ENCODE measurements at places on chromosomes 4 and X.

DNA sequence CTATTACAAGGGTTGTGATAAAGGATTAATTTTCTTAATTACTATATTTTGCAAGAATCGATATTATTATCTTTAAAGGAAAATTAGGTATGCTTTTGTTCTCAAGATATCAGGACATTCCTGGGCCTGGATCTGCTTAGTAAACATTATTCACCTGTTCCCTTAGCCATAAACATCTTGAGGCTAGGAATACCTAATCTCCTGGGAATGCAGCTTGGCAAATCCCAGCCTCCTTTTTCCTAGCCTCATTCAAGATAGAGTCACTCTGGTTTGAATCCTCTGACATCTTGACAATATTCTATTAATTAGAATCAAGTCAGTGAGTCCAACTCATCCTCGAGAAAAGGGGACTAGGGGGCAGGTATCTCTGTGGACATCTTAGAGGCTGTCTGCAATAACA, 327.1 kb downstream of the STIM2 start:
- no peaks in the 10 kb centered on the region for H3K4me1 ChIP-seq
- no peak overlapping the region for H3K27ac ChIP-seq
- H3K4me3 ChIP-seq: no peak overlapping the region
- no peaks in the 10 kb centered on the region for H3K27me3 ChIP-seq
- no peaks in the 10 kb centered on the region for H3K36me3 ChIP-seq

GRCh38 chr4:47213971-47214370, 182.6 kb downstream of the GABRB1 start:
- no peaks in the 10 kb centered on the region for H3K36me3 ChIP-seq
- H3K4me1 ChIP-seq: no peaks in the 10 kb centered on the region
- no peak overlapping the region for H3K27ac ChIP-seq
- no peak for DNase-seq
- H3K27me3 ChIP-seq: no peaks in the 10 kb centered on the region

GRCh38 chr4:152784490-152785350, 5.0 kb downstream of the ARFIP1 start:
- peaks cover 10% of the 10 kb centered on the region for H3K4me1 ChIP-seq
- no peak overlapping the region for H3K27ac ChIP-seq
- H3K27me3 ChIP-seq: no peaks in the 10 kb centered on the region
- H3K4me3 ChIP-seq: no peak overlapping the region
- DNase-seq: no peak
- no peaks in the 10 kb centered on the region for H3K36me3 ChIP-seq

DNA sequence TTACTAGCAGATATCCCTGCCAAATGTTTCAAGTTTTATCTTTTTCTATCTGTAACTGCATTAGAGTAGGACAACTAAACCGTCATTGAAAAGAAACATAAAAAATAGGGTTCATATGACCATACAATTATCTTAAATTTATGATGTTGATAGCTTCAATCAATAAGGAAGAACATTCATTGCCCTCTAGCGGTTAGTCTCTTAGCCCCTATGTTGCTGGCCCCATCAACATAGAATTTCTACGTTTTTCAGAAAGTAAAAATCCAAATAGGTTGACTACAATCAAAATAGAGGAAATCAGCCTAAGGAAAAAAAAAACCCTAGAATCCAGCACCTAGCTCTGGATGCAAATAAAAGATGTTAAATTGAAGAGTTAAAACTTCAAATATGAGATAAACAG, 225.1 kb upstream of the ITM2A start:
- no peak overlapping the region for H3K4me3 ChIP-seq
- no peaks in the 10 kb centered on the region for H3K36me3 ChIP-seq
- H3K4me1 ChIP-seq: no peaks in the 10 kb centered on the region
- no peak for DNase-seq
- H3K27me3 ChIP-seq: no peaks in the 10 kb centered on the region
- H3K27ac ChIP-seq: no peak overlapping the region

GRCh38 chrX:53449632-53450031, 15.5 kb upstream of the HSD17B10 start:
- no peaks in the 10 kb centered on the region for H3K36me3 ChIP-seq
- no peak overlapping the region for H3K4me3 ChIP-seq
- H3K27me3 ChIP-seq: no peaks in the 10 kb centered on the region
- no peaks in the 10 kb centered on the region for H3K4me1 ChIP-seq
- DNase-seq: no peak

GRCh38 chr4:15375667-15376066, 52.2 kb upstream of the C1QTNF7 start:
- no peaks in the 10 kb centered on the region for H3K36me3 ChIP-seq
- peak; percentile 17 for DNase-seq
- no peaks in the 10 kb centered on the region for H3K27me3 ChIP-seq
- no peak overlapping the region for H3K4me3 ChIP-seq
- peak overlapping the region; percentile 27 for H3K27ac ChIP-seq

DNA sequence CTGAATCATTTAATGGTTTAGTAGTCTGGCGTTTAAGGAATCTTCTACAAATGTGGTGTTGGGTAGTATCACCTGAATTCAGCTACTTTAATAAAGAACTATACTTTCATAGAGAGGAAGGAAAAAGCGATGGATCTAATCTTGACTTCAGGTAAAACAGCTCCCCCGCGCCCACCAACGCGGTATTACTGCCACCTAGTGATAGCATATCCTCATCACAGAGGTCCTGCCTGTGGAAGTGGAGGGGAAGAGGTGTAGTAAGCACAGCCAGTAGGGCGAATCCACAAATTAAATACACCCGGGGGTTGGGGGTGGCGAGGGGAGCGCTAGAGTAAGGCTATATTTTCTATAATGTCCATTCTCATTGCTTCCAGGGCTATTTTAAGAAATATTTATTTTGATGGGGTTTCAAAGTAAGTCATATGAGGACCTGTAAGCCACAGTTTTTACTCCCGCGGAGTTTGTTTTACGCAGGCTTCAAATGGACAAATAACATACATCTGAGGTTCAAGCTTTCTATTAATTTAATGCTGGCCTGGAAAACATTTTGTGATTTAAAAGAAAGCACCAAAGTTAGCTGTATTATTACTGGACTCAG, 8.3 kb upstream of the DAPP1 start:
- no peak overlapping the region for H3K27ac ChIP-seq

DNA sequence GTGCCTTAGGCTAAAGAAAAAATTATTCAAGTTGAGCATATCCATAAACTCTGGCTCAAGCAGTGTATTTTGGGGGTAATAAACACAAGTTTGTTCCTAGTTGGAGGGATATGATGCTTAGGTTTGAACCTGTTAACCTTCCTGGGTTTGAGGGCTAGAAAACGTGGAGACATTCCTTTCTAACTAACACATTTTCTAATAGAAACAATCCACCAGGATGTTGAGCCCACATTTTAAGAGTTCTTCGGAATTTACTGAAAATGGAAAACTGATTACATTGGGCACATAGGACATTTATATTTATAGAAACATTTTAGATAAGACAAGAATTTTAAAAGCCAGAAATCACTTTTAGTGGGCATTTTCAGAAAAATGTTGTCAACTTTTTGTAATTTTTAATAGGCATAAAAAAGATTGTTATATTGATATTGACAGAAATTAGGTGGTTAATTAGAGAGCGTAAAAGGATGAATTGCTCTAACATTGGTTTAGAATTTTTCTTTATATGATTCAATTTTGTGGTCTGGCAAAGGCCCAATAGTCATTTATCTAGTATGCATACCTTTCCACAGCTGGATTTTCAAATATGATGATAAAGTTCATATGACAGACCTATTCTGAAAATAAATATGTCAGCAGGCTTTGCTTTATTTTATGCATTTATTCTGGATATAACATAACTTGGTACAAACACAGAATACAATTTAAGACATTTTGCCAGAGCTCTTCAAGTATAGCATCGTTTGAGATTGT, 49.2 kb downstream of the CEP44 start:
- no peak overlapping the region for H3K27ac ChIP-seq
- H3K36me3 ChIP-seq: no peaks in the 10 kb centered on the region
- no peak overlapping the region for H3K4me3 ChIP-seq

GRCh38 chr4:176539785-176540175, 220.0 kb downstream of the SPCS3 start:
- no peaks in the 10 kb centered on the region for H3K4me1 ChIP-seq
- no peak overlapping the region for H3K27ac ChIP-seq
- H3K36me3 ChIP-seq: no peaks in the 10 kb centered on the region
- H3K27me3 ChIP-seq: no peaks in the 10 kb centered on the region
- DNase-seq: no peak

DNA sequence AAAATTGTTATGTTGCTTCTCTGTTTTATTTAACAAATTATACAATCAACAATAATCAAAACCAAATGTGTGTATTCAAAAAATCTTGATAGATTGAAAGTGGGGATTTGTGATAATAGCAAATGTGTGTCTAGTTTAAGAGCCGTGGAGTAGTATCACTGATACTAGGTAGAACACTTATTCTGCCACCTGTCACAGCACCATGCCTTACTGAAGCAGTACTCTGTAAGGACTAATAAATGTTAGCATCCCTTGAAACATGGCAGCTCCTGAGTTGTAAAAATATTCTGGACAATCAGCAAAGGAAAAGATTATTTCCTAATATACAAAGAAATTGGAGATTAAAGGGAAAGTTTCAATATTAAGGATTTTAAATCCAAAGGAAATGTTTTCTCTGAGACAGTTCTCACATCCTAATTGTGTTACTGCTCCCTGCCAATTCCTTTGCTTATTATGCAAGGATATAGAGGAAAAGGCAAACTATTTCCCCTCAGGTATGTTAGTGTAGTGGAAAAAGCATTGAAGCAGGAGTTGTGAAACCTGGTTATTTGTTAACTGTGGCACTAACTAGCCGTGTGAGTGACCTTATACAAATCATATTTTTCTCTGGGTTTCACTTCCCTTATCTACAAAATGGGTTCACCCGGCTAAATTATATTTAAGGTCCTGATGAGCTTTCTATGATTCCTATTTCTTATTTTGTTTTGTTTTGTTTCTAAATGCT, 303.1 kb downstream of the ARHGAP24 start:
- no peak for DNase-seq
- no peaks in the 10 kb centered on the region for H3K36me3 ChIP-seq
- H3K27ac ChIP-seq: no peak overlapping the region
- no peak overlapping the region for H3K4me3 ChIP-seq
- no peaks in the 10 kb centered on the region for H3K4me1 ChIP-seq
- H3K27me3 ChIP-seq: no peaks in the 10 kb centered on the region

DNA sequence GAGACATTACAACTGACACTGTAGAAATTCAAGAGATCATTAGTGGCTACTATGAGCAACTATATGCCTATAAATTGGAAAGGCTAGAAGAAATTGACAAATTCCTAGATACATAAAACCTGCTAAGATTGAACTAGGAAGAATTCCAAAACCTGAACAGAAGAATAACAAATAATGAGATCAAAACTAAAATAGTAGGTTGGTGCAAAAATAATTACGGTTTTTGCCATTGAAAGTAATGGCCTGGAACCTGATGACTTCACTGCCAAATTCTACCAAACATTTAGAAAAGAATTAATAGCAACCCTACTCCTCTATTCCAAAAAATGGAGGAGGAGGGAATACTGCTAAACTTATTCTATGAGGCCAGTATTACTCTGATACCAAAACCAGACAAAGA, 824.9 kb downstream of the KLHL13 start:
- no peaks in the 10 kb centered on the region for H3K4me1 ChIP-seq
- no peaks in the 10 kb centered on the region for H3K36me3 ChIP-seq
- no peak overlapping the region for H3K27ac ChIP-seq
- no peaks in the 10 kb centered on the region for H3K27me3 ChIP-seq
- no peak overlapping the region for H3K4me3 ChIP-seq

DNA sequence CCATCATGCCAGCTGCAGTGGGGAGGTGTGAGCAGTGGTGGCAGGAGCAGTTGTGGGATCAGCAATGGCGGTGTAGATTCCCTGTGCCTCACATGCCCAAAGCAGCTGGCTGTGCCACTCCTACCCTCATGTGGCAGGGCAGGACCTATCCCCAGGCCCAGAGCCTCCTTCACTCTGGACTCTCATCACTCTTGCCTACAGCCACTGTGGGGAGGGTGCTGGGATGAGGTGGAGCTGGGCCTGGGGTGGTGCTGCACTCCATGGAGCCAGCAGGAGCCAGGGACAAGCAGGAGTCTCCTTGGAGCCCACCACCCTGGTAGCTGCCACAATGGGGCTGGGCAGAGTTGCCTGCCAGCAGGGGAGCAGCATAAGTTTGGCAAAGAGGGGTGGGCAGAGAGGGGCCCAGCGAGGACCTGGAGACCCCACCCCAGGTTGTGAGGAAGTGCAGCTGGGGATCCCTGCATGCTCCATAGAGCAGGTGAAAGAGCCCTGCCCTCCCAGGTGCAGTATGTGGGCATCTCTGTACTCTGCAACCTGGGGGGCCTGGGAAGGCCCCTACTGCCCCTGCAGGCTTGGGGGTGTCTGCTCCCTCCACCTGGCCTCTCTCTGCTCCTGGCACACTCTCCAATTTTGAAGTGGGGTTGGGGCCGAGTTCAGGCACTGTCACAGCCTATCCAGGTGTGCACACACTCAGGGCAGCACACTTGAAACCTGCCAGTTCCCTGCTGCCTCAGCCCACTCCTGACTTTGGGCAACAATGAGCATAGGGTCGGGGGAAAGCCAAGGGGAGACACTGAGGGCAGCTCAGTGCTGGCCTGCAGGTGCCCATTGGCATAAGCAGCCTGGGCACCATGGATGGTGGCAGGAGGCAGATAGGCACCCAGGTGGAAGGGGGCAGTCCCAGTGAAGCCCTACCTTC, 74.0 kb upstream of the INTU start:
- H3K36me3 ChIP-seq: no peaks in the 10 kb centered on the region
- H3K27me3 ChIP-seq: no peaks in the 10 kb centered on the region
- H3K4me1 ChIP-seq: no peaks in the 10 kb centered on the region
- DNase-seq: no peak
- H3K27ac ChIP-seq: no peak overlapping the region
